Activated CD4-positive, alpha-beta memory T cell treated with anti-CD3 and anti-CD28 coated beads, Interleukin-2, amount 10 ng/mL, durations not matched to agents 7 days and 5 days (primary cell): ENCODE measurements at places on chromosomes 3 and 15. TPM values are rescaled to one million over a fixed set of nuclear protein-coding genes. Genes with fewer than 3 reads are reported as not detected.

DNA sequence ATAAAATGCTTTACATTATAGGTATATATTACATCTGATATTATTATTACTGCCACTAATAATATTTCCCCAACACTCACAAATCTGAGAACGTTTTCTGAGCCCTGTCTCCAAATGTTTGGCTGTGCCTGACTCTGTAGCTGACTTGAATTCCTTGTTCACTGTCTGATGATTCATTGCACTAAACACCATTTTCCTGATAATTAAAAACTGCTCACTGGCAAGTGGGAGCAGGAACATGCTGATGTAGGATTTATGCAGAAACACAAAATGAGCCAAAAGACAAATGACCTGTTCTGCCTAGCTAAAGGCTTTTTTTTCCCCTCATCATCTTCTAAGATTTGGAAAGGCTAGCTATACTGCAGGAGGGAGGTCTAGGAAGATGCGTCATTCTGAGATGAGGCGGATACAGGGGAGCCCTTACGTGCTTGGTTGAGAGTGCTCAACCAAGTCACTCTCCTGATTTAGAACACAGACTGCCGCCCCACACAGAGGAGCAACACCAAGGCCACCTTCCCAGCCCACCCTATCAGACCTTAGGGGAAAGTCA, 380.7 kb downstream of the EPHB1 start:
- no peaks in the 10 kb centered on the region for H3K36me3 ChIP-seq
- no peaks in the 10 kb centered on the region for H3K27me3 ChIP-seq
- no peak overlapping the region for H3K4me3 ChIP-seq
- no peak overlapping the region for H3K27ac ChIP-seq
- DNase-seq = no peak

Gene TF
- 1.2 TPM for total RNA-seq

GRCh38 chr3:145936971-145937370, 224.0 kb downstream of the PLOD2 start:
- H3K27me3 ChIP-seq = no peaks in the 10 kb centered on the region
- no peak overlapping the region for H3K4me3 ChIP-seq
- H3K4me1 ChIP-seq = no peaks in the 10 kb centered on the region
- no peaks in the 10 kb centered on the region for H3K36me3 ChIP-seq

DNA sequence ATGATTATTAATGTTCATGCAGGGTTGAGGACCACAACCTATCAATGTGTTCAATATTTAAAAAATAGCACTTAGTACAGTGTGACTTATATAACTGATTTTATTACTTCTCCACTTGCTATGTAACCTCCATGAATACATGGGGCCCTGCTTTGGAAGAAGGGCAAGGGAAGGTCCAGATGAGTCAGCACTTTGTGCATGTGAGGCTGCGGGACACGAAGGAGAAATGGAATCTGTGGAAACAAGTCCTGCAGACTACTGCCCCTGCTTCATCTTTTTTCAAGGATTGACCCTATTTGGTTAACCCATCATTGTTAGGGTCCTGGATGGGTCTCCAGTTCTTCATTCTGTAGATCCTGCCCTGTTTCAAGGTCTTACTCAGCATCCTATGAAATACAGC, 1.6 kb downstream of the NXPE3 start:
- no peaks in the 10 kb centered on the region for H3K27me3 ChIP-seq
- peaks cover 29% of the 10 kb centered on the region for H3K36me3 ChIP-seq
- H3K4me3 ChIP-seq = peak overlapping the region; percentile 85
- no peak for DNase-seq
- no peak overlapping the region for H3K27ac ChIP-seq

Gene SPTBN5
- 1.6 TPM for total RNA-seq

Gene CYP11A1
- not detected for total RNA-seq

Gene CHRNA5
- 2.1 TPM for total RNA-seq

DNA sequence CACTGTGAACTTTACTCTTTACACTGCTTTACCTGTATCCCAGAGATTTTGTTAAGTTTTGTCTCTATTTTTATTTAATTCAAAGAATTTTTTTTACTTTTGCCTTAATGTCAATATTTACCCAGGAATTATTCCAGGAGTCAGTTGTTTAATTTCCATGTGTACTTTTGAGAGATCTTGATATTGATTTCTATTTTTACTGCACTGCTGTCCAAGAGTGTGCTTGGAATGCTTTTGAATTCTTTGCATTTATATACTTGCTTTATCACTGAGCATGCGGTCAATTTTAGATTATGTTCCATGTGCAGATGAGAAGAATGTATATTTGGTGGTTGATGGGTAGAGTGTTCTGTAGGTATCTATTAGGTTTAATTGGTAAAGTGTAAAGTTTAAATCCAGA, 461.0 kb upstream of the GBE1 start:
- H3K27me3 ChIP-seq = no peaks in the 10 kb centered on the region
- no peak overlapping the region for H3K27ac ChIP-seq
- H3K4me3 ChIP-seq = no peak overlapping the region
- H3K4me1 ChIP-seq = no peaks in the 10 kb centered on the region

Gene TFDP2
- total RNA-seq = 22.8 TPM
